ENCODE measurements at places on chromosomes 7 and 10. TPM values are rescaled to one million over a fixed set of nuclear protein-coding genes. Genes with fewer than 3 reads are reported as not detected.

GRCh38 chr10:84269162-84269561 is 24.3 kb downstream of the RGR start:
- DNase-seq, result no peak

GRCh38 chr10:78314651-78315050 is 281.0 kb downstream of the RPS24 start:
- no peak for DNase-seq

The EPHA1 gene
- 39.3 TPM for total RNA-seq

The SFTPA2 gene
- total RNA-seq, result not detected

The STRIP2 gene
- total RNA-seq, result 6.4 TPM

- no peak for DNase-seq
These were observed 52.8 kb upstream of the ANAPC16 start for GRCh38 chr10:72162978-72163377.

GRCh38 chr10:30254926-30255325 is 94.2 kb downstream of the MTPAP start:
- no peak for DNase-seq

DNA sequence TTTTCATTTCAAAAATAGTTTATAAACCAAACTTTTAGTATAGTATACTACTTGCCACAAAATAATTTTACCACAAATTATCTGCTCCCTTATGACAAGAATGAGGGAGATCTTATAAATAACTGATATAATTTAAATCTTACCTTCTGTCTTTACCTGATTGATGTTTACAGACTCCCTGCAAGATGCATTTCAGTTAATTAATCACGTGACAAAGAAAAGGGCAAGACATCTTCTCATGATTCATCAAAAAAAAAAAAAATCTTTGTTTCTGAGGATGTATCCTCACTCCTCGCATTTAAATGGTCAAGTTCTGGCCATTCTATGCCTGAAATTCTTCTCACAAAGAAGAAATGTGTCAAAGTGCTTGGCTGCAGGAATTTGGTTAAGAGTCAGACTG is 2.3 kb upstream of the TFEC start:
- no peak for DNase-seq

- DNase-seq, result no peak
These were observed 1.6 kb downstream of the NUP42 start for GRCh38 chr7:23183279-23184012.

GRCh38 chr7:120259386-120259785 is 13.6 kb upstream of the KCND2 start:
- no peak for DNase-seq

The WEE2 gene
- not detected for total RNA-seq

GRCh38 chr10:2782265-2782664 is 285.1 kb upstream of the PFKP start:
- no peak for DNase-seq

The DPYSL4 gene
- 4.8 TPM for total RNA-seq

- DNase-seq, result no peak
These were observed 40.7 kb downstream of the MRPL32 start for GRCh38 chr7:42972699-42973500.

The ZFAND4 gene
- total RNA-seq, result 4.4 TPM

The C10orf67 gene
- 1.3 TPM for total RNA-seq

GRCh38 chr10:101892782-101893391 is 49.3 kb upstream of the KCNIP2 start:
- no peak for DNase-seq

The ATRNL1 gene
- total RNA-seq, result not detected

The DDC gene
- not detected for total RNA-seq

GRCh38 chr7:22913158-22913557 is 90.5 kb upstream of the TOMM7 start:
- no peak for DNase-seq

All from PC-9 (cell line).